ENCODE measurements at places on chromosomes 1 and 21.

- DNase-seq, result no peak
Measured at GRCh38 chr1:58136387-58136786, 410.1 kb downstream of the OMA1 start.

- DNase-seq, result no peak
Measured at GRCh38 chr1:3707298-3707938, 44.8 kb upstream of the CCDC27 start.

- no peak for DNase-seq
Measured at GRCh38 chr1:48216313-48216712, 6.2 kb upstream of the SLC5A9 start.

GRCh38 chr1:54970901-54971300, 9.5 kb upstream of the TMEM61 start:
- no peak for DNase-seq

DNA sequence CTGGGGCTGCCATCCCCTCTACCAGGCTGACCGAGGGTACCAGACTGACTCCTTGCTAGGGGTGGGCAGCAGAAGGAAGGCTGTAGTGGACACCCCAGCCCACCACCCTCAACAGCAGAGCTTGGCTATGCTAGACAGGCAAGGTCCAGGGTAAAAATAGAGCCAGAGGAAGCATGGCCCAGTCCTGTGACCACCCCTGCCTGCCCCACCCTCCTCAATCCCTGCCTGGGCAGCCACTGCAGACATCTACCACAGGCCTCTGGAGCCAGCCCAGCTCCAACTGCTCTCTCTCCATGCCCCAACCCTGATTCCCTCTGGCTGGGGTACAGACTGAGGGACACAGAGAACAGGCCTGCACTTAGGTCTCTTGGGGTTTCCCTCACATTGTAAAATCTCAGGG, 1.7 kb downstream of the S100A1 start:
- DNase-seq, result no peak
